ENCODE measurements at places on chromosomes 7 and 10. TPM values are rescaled to one million over a fixed set of nuclear protein-coding genes. Genes with fewer than 3 reads are reported as not detected.

Gene ANKRD1
- total RNA-seq: 350 TPM

Gene PDLIM1
- total RNA-seq: 67.1 TPM

Gene CDCA7L
- 44.4 TPM for total RNA-seq

Gene GPNMB
- total RNA-seq: under 0.01 TPM

Gene VIPR2
- total RNA-seq: not detected

Gene MKX
- total RNA-seq: 0.20 TPM

Gene EGR2
- under 0.01 TPM for total RNA-seq

Gene PARP12
- 55.4 TPM for total RNA-seq

Gene FAM185A
- total RNA-seq: 5.2 TPM

Gene ADAMTS14
- total RNA-seq: not detected

Gene PKD2L1
- total RNA-seq: not detected

Gene AGMO
- 0.22 TPM for total RNA-seq
